ENCODE measurements at places on chromosomes 6 and 20.

DNA sequence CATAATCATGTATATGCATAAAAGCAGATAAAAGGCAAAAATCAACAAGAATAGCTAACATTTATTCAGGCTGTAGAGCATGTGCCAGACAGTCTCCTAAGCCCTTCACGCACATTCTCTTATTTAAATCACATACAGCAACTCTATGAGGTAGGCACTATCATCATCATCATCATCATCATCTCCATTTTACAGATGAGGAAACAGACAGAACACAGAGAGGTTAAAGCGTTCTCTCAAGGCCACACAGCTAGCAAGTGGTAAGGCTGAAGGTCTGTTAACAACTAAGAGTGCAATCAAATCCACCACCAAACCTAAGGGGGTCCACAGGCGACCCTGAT is 857 bp upstream of the PLEKHG1 start:
- no peak for DNase-seq

DNA sequence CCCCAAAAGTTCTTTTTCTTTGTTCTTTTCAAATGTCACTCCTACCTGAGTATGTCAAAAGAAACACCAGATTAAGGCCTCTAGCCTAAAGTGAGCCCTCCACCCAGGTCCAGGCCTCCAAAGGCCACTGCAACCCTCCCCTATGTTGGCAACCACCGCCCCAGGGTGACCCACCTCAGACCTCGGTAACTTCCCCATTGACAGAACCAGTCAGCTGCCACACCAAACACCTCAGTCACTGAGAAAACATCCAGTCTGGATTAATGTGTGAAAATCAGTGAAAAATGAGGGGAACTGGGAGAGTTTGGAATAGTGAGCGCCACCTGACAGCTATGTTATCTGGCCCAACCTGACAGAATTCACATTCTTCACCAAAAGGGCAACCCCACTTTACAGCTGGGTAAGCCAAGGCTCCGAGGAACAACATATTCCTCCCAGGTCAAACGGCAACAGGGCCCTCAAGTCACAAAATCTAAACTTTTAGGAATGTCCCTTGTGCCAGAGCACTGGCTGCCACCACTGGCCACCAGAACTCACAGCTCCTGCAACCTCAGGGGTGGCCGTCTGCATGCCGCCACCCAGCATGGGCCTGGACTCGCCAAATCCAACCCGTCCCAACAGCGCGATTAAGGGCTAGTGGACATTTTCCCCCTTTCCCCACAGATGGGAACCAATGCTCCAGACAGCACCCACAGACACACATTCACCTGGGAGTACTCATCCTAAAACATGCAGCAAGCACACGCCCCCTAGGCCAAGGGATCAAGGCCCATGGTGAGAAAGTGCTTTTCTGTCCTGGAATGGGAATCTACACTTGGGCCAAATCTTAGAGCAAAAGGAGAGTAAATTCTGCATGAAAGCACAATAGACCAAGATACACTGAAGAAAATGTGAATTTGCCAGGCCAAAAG is 4.8 kb downstream of the TAF4 start:
- no peak for DNase-seq

GRCh38 chr6:33763483-33763882 is 16.8 kb upstream of the IP6K3 start:
- DNase-seq: no peak

DNA sequence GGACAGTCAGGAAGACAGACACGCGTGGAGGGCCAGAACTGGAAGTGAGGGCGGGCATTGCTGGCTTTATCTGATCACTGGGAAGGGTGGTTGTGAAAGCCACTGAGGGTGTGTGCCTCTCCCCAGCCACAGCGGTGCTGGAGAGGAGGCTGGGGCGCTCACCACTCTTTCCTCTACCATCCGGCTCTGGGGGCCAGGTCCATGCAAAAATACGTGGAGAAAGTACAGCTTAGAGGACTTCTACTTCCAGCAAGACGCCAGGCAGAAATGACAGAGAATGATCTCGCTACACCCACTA is 148.8 kb upstream of the RPS6KA2 start:
- DNase-seq: no peak

DNA sequence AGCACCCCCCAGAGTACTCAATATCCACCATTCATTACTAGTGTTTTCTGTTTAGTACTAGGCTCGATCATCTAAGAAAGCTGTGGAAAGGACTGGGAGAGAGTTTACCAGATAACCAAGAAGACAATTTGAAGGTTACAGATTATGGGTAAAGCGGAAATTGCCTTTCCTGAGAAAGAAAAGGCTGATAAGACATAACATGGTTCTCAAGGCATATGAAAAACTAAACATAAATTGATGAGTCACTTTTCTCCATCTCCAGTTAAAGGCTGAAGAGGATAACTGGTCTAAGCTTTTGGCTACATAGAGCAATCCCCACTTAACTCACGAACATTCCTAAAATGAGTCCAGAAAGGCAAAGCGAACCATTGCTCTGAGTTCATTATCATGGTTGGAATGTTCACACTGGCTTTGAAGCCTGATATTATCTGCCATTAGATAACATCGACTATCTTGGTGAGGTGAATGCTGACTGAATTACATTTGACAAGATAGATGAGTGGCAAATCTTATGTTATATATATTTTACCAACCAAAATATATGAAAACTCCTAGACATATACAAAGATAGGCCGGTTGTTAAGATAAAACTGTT is 65.8 kb downstream of the BTBD9 start:
- DNase-seq: no peak

- no peak for DNase-seq
Measured at GRCh38 chr6:125252891-125253290, 48.9 kb downstream of the HDDC2 start.

DNA sequence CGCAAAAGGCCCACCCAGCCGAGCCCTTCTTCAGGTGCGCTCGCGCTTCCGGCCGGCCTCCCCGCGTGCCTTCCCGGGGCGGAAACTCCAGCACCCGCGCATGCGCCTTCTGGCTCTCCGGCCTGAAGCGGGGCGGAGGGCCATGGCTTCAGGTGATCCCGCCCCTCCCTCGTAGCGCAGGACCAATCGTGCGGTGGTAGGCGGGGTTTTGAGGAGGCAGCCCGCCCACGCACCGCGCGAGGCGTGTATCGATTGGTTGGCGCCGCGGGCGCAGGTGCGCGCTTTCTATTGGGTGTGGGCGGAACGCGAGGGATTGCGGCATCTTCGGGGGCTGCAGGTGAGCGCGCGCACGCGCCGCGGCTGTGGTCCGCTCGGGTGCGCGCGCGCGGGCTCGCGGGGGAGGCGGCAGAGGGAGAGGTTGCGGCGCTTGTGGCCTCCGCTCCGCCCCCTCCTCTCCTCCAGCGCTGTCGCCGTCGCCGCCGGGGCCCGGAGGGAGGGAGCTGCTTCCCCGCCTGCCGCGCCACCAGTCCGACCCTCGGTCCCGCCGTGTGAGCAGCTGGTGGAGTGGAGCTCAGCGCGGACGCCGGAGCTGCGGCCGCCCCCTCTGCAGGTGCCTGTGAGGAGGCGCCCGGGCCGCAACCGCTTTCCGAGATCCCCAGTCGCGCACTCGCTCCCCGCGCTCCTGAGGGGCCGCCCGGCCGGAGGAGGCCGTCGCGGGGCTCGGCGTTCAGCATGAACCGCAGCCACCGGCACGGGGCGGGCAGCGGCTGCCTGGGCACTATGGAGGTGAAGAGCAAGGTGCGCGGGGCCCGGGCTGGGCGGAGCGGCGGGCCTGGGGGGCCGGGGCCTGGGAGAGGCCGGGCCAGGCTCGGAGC is at the start of gene PARD6B:
Gene PARD6B (plus strand): TSS at position 526 of the 875 bp plus-strand sequence. CDS start 207 bp downstream, at position 733.
- DNase-seq: peak; percentile 100

DNA sequence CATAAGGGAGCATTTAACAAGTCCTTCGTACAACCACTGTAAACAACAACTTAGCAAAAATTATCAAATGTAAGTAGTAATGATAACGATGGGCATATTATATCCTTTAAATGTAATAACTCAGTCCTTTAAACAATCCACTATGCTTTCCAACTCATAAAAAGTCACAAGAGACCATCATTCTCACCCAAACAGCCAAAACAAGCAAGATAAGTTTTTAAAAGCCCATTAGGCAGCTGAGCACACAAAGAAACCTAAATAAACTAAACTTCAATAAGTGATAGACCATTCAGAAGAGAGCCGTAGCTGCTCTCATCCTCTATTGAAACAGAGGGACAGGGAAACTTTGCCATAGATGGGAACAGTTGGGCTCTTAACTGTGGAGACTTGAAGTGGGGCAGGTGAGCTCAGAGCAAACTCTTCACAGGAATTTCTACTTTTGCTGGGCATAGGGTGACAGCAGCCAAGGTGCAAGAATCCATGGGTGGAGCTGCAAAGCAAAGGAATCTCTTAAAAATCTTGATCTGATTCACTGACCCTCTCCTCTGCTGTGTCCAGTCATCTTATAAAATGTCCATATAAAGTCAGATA is 22.5 kb downstream of the RAB22A start:
- DNase-seq: no peak

DNA sequence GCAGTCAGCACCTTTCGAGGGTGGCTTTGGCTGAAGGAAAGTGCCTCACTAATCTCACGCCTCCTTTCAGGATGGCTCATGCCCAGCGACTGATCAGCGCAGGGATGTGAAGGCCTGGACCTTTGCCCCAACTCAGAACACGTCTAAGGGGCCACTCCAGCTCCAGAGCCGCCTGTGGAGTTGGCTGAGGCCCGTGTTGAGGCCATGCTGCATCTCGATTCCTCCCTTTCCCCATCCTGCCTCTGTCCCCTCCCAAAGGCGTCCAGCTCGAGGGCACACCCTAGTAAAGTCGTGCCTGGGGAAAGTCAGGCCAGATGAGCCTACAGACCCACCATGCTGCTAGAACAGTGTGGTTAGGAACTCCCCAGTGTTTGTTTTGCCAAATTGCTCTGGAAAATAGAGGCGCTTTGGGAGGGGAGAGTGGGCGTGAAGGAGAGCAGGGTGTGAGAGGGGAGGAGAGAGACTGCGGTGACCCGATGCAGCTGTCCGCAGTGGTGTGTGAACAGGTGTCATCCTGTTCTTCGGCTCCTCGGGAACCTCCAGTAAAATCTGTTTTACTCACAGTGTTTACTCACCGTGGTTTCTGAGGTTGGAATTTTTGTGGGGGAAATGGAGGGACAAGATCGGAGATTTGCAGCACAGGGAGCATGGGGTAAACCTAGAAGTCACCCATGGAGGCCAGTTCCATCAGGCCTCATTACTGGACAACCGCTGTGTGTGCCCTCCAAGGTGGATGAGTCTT is 85.0 kb upstream of the PMEPA1 start:
- peak; percentile 64 for DNase-seq

GRCh38 chr20:45034436-45034835 is 66.5 kb downstream of the KCNS1 start:
- DNase-seq: no peak

DNA sequence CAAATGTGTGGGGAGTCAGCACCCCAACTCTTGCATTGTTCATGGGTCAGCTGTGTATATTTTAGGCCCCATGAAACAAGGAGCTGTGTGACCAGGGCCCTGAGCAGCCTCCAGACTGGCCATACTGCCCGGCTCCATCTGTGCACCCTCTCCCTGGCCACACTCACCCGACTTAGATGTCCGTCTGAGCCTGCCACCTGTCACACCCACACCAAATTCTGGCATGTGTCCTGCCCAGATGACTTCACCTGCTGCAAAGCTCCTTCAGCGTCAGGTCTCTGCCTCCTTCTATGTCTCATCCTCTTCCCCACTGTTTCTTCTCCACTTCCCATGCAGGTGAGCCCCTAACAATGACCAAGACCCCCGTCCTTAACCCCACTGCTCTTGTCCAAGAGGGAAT is 88.1 kb upstream of the THBS2 start:
- no peak for DNase-seq

- no peak for DNase-seq
Measured at GRCh38 chr20:62568045-62568389, 74.3 kb upstream of the SLCO4A1 start.

GRCh38 chr6:78513856-78514255 is 353.5 kb upstream of the IRAK1BP1 start:
- DNase-seq: no peak

DNA sequence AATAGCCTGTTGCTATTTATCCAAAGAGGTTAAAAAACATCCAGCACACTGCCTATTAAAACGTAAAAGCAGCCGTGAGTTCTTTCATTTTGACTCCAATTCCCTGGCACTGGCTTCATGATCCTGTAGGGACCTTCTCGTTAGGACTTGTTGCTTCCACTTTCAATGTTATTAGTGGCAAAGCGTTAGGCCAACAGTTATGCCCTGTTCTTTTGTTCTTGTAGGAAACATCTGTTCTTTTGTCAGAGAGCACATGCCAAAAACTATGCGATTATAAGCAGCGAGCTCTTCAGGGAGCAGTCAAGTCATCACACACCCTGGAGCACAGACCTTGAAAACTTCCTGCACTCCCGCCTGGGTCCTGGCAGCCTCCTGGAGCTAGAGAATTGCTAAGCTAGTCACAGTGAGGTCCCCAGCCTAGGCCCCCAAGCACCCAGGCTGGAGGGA is 609.5 kb upstream of the ARID1B start:
- no peak for DNase-seq

- DNase-seq: no peak
Measured at GRCh38 chr6:102662851-102663250, 1269.3 kb downstream of the GRIK2 start.

DNA sequence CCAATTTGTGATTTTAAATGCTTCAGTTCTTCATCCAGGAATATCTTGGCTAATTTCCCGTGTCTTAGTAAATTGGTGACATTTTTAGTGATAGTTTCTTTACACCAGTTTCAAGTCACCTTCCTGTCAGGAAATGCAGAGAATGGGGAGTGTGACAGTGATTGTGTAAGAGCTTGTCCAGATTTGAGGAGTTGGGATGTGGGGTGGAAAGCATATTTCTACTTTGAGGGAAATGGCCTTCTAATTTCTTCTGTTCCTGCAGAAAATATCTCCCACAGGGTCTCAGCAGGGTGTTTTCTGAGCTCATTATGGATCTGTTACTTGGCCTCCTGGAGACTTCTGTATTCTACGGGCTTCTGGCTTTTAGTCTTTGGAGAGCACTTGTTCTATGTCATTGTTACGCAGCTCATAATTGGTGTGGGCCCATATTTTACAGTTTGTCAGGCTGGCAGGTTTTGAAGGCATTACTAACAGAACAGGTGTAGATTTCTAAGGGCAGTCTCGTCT is 65.6 kb downstream of the TMEM200A start:
- no peak for DNase-seq

DNA sequence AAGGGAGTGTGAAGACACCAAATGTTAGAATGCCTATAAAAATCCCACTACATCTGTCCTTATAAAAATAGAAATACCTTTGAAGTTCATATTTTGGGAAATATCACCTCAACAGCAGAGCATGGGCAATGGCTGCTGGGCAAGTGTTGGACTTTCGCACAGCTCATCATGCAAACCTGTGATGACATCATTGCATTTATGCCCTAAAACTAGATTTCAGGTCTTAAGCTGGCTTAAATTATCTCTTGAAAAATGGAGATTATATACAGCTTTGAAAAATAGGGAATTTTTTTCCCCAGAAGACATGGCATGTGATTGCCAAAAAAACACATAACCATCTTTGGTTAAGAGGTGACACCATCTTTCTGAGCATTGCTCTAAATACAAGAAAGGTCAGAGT is 197.8 kb downstream of the UST start:
- no peak for DNase-seq

GRCh38 chr6:6008648-6009421 is 2.1 kb upstream of the NRN1 start:
- no peak for DNase-seq

- DNase-seq: no peak
Measured at GRCh38 chr6:17688481-17688880, 18.2 kb downstream of the NUP153 start.

GRCh38 chr20:3032624-3033023 is 10.8 kb upstream of the GNRH2 start:
- no peak for DNase-seq

- peak; percentile 72 for DNase-seq
Measured at GRCh38 chr6:57221191-57221935, 744 bp downstream of the RAB23 start.

Data from HTR-8/SVneo (cell line).